ENCODE measurements at places on chromosomes 13 and 19.

DNA sequence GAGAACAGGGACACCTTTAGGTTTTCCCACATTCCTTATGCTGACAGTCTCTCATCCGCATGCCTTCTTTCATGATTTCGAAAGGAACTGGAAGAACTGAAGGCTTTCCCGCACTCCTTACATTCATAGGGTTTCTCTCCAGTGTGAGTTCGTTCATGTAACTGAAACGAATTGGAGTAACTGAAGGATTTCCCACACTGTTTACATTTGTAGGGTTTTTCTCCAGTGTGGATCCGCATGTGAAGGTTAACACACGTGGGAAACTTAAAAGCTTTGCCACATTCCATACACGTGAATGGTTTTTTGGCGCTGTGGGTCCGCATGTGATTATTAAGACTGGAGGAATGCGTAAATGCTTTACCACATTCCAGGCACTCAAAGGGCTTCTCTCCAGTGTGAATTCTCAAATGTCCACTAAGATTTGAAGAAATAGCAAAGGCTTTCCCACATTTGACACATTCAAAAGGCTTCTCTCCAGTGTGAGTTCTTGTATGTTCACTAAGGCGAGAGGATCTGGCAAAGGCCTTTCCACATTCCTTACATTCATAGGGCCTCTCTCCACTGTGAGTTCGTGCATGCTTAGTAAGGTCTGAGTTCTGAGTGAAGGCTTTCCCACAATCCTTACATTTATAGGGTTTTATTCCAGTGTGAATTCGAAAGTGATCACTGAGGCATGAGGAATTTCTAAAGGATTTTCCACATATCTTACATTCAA, 22.0 kb downstream of the ZNF266 start:
- no peak for DNase-seq

DNA sequence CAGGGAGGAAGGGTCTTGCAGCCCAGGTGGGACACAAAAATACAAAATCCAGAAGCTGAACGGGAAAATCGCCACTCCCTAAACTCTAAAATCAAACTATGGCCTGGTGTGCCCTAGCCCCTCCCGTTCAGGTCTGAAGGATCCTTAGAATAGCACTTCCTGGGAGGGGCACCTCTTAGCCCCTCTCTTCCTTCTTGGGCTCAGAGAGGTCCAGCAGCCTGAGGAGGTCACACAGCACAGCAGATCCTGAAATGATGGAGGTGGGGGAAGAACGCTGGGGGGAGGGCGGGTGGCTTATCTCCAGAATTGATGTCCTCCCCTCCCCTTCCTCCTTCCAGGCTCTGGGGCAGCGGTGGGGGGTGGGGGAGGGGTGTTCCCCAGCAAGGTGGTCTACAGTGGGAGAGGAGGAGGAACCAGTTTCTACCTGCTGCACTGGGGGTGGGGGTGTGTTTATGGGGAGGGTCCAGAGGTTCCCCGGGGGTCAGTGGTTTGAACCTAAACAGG, 1.9 kb downstream of the DIRAS1 start:
- DNase-seq: no peak

- DNase-seq: no peak
Measured at GRCh38 chr19:58558066-58558622, at the start of gene UBE2M. Gene UBE2M, minus strand, starts transcription at chr19:58558611. Its CDS starts 230 bp downstream, at chr19:58558381.

DNA sequence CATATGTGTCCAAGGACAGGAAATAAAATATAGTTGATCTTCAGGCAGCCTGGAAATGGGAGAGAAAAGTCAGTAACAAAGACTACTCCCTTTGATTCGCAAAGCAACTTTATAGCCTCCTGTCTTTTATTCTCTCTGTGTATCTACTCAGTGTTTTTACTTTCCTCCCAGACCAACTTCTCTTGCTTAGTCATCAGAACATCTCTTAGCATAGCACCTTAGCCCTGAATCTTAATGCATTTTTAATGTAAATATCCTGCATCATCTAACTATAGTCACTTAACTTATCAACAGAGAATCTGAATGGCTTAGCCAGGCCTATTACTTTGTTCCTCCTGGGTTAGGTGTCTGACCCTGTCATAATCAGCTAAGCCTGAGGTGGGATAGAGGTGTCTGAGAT, 238.2 kb downstream of the MAB21L1 start:
- DNase-seq: no peak

- no peak for DNase-seq
Measured at GRCh38 chr19:5623397-5624017, 624 bp downstream of the SAFB start.

GRCh38 chr19:40742477-40742876, 7.8 kb downstream of the ACTMAP start:
- no peak for DNase-seq

GRCh38 chr13:19993024-19993423, 34.5 kb downstream of the ZMYM2 start:
- no peak for DNase-seq

DNA sequence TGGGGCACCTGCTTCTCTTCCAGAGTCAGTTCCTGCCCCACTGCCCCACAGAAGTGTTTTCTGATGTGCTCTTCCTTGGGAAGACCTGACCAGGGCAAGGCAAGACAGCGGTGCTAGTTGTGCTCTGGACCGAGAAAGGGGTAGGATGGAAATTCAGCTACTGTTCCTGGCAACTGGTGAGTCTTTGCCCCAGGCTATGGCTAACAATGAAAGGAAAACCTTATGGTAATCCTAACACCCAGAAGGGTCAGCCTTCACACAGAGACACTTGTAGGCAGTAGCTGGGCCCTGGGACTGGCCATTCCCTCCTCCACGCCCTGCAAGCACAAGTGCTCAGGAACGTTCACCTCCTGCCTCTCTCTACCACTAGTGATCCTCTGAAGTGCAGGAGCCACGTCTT, 9.6 kb upstream of the CYSLTR2 start:
- no peak for DNase-seq

Data from T47D (cell line).